ENCODE measurements at places on chromosomes 16 and 17.

DNA sequence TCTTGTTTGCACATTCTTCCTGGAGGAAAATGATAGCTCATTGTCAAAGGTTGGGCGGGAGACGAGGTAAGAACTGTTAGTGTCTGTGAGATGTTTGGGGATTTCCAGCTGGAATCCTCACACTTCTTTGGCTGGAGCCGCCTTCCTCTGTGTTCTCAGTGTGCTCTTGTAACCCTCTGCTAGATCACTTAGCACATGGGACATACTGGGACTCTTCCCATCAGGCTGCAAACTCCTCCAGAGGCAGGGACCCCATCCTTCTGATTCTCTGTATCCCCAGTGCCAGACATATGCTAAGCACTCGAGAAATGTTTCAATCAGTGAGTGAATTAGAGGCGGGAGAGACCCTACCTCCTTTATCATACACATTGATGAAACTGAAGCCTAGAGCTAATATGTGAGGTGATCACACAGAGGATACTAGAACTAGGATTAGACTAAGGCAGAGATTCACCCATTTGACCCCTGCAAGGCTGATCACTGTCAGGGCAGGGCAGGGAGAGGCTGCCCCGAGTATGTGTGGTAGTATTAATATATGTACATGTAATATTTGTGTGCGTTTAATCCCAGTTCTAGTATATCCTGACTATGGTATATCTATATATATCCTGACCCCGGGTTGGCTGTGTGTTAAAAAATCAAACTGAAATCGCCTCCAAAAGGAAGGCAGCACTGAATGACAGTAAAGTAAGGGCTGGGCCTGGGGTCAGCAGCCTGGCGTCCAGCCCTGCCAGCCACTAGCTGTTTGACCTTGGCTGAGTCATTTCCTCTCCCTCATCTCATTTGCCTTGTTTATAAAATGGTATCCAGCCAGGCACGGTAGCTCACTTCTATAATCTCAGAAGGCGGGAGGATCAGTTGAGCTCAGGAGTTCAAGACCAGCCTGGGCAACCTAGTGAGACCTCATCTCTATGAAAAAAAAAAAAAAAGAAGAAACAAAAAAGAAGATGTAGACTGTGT lies 75.5 kb upstream of the TBX2 start:
- DNase-seq = peak; percentile 73

DNA sequence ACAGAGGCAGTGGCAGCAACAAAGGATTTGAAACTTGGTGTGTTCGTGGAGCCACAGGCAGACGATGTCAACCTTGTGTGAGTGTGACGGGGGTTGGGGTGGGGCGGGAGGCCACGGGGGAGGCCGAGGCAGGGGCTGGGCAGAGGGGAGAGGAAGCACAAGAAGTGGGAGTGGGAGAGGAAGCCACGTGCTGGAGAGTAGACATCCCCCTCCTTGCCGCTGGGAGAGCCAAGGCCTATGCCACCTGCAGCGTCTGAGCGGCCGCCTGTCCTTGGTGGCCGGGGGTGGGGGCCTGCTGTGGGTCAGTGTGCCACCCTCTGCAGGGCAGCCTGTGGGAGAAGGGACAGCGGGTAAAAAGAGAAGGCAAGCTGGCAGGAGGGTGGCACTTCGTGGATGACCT lies 25.5 kb downstream of the STH start:
- DNase-seq = no peak

- no peak for DNase-seq
These were observed 6.0 kb downstream of the DDX19B start for GRCh38 chr16:70304892-70305448.

- no peak for DNase-seq
These were observed 27.0 kb downstream of the ZSWIM7 start for GRCh38 chr17:15972497-15972951.

DNA sequence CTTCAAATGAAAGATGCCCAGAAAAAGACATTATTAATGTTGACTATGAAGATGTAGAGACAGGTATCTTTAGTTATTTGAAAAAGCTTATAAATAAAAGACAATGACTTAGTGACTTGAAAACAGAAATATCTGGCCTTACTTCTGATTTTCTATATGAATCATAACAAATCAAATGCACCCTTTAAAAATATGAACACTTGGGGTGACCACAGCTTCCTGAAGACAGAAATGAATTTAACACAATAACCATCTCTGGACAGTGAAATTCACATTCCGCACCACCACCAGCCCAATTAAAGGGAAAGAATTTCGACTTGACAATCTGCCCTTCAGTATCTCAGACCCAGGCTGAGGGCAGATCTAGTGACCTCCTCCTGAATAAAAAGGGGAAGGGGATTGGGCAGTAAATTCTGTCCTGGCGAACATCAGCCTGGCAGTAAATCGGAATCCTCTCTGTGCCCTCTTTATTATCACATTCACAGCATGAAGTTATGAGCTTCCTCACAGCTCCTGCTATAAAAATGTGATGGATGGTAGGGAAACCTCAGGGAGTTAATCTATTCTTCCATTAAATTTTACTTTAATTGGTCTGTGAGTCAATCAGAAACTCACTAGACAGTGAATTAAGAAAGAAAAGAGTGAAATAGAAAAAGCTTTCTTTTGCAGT lies 131.5 kb downstream of the SNX11 start:
- no peak for DNase-seq

DNA sequence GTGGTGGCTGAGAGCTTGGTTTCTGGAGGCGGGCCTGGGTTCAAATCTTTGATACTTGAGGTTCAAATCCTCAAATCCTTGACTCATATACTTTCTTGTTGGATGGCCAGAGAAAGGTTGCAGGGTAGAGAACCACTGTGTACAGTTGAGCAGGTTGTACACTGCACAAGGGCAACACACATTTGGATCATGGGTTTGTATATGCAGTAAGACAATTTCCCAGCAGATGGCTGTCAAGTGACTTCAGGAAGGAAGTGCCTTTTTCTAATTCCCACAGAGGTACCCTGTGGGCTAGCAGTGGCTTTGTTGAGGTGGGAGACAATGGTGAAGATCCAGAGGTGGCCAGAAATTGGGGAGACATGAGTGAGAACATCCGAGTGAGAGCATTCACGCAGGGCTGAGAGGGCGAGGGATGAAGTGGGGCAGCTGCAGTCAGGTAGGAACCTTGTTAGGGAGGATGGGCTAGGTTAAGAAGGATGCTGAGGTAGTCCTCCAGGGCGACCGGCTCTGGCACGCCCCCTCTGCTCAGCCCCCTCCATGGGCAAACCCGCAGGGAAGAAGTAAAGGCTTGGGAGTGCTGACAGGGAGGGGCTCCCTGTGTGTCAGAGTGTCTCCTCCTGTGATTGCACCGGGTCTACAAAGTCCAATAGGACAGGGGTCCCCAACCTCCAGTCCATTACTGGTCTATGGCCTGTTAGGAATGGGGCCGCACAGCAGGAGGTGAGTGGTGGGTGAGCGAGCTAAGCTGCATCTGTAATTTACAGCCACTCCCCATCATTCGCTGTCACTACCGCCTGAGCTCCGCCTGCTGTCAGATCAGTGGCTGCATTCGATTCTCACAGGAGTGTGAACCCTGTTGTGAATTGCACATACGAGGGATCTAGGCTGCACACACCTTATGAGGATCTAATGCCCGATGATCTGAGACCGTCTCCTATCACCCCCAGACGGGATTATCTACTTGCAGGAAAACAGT lies 2.7 kb downstream of the C16orf89 start:
- DNase-seq = no peak

- DNase-seq = peak; percentile 11
These were observed 274.2 kb upstream of the MYOCD start for GRCh38 chr17:12391468-12391867.
